AG08395 (cell line): ENCODE measurements at places on chromosomes 5 and 9.

DNA sequence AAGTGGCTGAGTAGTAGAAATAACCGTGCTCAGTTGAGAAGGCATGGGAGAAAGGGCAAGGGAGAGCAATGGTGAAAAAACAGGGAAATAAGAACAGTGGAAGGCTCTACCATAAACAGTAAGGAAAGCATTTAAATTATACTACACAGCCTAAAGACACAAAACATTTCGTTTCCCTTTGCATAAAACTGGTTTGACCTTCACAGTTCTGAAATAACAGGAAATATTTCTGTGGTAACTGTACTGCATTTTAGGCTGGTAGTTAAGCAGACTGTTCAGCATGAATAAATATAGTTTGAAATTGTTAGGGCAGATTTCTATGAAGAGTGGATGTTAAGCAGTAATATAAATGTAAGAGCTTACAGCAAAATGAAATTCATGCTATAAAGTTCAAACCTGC lies 147.5 kb downstream of the CSNK1G3 start:
- DNase-seq, result no peak

- DNase-seq, result no peak
These were observed 29.9 kb downstream of the HSPA4 start for GRCh38 chr5:133081703-133082102.

DNA sequence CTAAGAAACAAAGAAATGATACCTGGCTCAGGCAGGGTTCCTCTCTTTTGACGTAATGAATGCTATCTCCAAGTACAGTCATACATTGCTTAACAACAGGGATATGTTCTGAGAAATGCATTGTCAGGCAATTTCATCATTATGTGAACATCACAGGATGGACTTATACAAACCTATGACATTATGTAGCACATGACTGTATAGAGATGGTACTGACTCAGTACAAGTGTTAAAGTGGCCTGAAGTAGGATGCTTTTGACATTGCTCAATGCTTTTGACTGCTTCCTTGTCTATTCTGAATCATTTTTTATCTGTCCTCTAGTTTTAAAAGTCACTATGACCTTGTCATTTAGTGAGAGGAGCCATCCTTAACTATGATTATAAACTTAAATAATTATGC lies 147.6 kb downstream of the NR2F1-AS1 start:
- peak; percentile 17 for DNase-seq

- no peak for DNase-seq
These were observed 14.7 kb upstream of the NIPBL start for GRCh38 chr5:36861871-36862270.

- DNase-seq, result no peak
These were observed 116.8 kb downstream of the BOD1 start for GRCh38 chr5:173499471-173500212.

DNA sequence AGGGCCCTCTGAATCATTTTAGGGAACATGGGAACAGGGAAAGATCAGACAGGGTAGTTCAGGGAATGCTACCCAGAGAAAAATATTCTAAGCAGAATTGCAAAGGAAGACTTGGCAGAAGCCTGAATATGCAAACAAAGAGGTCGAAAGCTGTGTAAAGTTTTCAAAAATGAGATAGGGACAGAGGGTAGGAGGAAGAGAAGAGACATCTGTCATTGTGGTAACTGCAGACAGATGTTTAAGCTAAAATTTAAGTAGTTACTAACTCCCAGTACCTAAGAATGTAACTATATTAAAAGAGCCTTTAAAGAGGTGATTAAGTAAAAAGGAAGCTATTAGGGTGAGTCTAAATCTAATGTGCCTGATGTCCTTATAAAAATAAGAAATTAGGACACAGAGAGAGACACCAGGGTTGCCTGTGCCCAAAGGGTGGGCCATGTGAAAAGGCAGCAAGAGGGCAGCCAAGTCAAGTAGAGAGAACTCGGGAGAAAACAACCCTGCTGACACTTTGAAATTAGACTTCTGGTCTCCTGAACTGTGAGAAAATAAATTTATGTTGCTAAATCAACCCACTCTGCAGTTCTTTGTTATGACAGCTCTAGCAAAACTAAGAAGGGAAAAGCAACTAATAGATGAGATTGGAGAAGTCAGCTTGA lies 1647.4 kb upstream of the C9orf72 start:
- DNase-seq, result no peak
